ENCODE measurements at places on chromosomes 6 and 20.

DNA sequence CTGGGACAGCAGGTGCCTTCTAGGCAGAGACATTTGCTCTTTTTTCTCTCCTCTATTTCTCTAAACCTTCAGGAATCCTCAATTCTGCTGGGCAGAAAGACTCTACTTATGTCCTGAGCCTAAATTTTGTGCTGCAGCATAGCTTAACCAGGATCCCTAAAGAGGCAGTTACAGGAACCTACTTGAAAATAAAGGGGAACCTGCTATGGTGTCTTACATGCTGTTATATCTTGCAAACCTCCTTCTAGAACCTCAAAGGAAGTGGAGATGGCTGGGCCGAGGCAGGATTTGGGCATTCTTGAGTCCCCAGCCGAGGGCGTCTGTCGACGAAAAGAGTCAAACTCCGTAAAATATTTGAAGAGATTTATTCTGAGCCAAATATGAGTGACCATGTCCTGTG lies 17.1 kb upstream of the GMNN start:
- no peak for DNase-seq

DNA sequence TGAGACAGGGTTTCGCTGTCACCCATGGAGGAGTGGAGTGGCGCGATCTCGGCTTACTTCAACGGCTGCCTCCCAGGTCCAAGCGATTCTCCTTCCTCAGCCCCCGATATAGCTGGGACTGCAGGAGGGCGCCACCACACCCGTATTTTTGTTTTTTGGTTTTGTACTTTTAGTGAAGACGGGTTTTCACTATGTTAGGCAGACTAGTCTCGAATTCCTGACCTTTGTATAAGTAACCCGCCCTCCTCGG lies 115.4 kb upstream of the BTN3A2 start:
- no peak for DNase-seq

DNA sequence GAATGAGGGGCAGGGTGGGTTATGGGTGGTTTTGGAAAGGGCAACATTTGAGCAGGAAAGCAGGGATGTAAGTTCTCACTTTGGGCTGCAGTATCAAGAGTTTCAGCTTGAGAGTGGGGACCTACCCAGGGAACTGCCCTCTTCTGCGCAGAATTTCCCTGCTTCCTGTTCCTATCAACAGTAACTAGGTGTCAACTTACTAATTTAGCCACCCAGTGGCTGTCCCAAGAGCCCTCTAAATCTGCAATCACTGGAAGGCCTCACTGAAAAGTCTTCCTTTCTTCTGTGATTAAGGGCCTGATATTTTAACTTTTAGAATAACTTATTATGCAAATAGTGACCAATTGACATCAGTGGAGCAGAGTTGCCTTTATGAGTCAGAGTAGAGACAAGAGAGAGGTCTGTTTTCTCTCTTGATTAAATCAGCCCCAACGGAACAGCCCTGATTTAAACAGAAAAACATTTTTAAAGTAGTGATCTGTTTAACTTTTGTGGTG lies 118.2 kb upstream of the RIPOR2 start:
- peak; percentile 68 for DNase-seq

DNA sequence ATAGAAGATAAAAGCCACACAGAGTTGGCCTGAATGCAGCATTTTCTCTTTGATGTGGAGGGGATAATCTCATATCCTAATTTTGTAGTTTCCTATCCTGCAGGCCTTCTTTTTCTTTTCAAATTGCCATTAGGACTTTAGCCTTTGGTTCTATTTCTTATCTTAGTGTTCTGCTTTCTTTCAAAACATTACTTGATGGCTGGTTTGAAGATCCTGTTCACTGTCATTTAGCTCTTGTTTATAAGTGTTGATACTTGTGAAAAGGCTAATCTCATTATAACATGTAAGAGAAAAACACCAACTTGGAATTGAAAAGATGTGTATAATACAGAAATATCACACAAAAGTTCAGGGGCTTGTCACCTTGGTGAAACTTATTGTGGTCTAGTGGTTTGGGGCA lies 54.6 kb upstream of the PKIB start:
- DNase-seq = no peak

- DNase-seq = peak; percentile 20
These were observed 4.3 kb downstream of the REV3L start for GRCh38 chr6:111478749-111479148.

- no peak for DNase-seq
These were observed 192.9 kb downstream of the PLCB4 start for GRCh38 chr20:9261781-9262180.

DNA sequence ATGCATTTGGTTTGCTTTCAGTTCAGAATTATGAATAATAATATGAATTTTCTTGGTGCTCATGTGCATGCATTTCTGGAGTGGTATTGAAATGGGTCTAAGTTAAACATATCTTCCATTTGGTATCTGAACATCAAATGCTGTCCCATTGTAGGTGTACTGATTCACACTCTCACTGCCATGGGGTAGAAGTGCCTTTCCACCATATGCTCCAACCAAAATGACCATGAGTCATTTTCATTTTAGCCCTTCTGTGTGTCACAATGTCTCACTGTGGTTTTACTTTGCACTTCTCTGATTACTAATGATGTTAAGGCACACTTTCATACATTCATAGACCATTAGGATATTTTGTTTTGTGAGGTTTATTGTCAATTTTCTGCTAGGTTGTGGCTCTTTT lies 211.9 kb downstream of the HAO1 start:
- DNase-seq = no peak

GRCh38 chr6:165849534-165850430 lies 186.7 kb upstream of the PDE10A start:
- DNase-seq = no peak

DNA sequence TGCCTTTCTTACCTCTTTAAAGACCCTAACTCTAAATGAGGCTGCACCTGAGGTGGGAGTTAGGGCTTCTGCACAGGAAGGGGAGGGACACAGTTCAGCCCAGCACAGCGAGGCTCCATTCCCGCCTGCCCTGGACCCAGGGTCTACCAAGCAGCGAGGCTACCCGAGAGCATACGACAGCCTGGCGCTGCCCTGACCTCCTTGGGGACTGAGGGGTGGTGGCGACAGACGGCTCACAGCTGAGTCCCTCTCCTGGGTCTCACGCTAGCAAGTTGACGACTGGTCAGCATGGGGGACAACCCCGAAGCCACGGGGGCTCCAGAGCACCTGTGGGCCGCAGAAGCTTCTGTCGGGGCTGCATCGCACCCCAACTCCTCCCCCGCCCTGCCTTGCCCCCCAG lies 24.4 kb downstream of the SLC17A9 start:
- no peak for DNase-seq

GRCh38 chr6:27893836-27894807 lies 18.1 kb downstream of the OR2B2 start:
- peak; percentile 93 for DNase-seq

DNA sequence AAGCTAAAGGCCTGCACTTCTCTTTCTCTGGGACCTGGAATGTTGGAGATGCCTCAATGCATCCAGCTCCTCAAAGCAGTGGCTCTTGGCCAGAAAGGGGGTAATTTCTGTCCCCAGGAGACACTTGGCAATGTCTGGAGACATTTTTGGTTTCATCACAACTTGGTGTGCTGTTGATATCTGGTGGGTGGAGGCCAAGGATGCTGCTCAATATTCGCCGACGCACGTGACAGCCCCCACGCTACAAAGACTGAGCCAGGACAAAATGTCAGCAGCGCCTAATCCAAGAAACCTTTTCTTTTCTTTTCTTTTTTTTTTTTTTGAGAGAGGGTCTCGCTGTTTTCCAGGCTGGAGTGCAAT lies 79.8 kb downstream of the SULF2 start:
- no peak for DNase-seq

DNA sequence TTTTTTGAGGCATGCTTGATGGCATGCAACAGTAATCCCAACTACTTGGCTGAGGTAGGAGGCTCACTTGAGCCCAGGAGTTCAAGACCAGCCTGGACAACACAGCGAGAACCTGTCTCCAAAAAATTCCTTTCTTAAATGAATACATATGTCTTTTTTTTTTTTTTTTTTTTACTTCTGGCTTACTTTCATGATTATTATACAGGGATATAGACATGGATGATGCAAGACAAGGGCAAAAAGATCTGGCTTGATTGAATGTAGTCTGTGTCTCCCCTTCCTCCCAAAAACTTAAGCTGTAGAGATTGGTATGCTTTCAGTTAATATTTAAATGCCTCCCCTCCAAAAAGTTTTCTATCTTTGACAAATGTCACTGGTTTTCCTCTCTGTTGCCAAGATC lies 7.6 kb downstream of the SNX3 start:
- no peak for DNase-seq

DNA sequence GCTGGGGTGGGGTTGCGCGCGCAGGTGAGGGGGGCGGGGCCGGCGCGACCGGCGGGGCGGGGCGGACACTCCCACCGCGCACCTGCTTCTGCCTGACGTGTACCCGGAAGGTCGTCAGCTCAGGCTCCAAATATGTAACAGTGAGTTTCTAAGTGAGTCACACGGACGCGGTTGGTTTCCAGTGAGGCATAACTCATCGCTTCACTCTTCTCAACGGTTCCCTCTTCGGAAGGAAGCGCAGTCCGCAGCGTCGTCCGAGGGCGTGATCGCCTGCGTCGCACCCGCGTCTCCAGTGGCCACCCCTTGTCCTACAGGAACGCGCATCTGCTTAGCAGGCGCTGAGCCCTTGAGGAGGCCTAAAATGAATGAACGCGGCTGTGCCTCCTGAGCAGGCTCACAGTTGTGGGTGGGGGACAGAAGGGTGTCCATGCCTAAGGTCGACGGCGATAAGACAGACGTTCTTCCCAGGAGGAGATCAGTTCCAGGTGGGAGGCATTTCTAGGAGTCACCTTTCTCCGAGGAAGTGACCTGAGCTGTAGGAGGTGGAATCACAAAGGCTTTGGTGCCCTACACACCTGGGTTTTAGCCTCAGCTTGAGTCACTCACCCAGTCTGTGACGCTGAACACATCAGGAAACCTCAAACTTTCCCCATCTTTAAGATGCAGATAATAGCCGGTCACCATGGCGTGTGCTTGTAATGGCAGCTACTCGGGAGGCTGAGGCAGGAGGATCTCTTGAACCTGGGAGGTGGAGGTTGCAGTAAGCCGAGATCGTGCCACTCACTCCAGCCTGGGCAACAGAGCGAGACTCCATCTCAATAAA lies 50.9 kb upstream of the EZR start:
- peak; percentile 93 for DNase-seq

GRCh38 chr6:1379017-1379787 lies 10.2 kb upstream of the FOXF2 start:
- no peak for DNase-seq

DNA sequence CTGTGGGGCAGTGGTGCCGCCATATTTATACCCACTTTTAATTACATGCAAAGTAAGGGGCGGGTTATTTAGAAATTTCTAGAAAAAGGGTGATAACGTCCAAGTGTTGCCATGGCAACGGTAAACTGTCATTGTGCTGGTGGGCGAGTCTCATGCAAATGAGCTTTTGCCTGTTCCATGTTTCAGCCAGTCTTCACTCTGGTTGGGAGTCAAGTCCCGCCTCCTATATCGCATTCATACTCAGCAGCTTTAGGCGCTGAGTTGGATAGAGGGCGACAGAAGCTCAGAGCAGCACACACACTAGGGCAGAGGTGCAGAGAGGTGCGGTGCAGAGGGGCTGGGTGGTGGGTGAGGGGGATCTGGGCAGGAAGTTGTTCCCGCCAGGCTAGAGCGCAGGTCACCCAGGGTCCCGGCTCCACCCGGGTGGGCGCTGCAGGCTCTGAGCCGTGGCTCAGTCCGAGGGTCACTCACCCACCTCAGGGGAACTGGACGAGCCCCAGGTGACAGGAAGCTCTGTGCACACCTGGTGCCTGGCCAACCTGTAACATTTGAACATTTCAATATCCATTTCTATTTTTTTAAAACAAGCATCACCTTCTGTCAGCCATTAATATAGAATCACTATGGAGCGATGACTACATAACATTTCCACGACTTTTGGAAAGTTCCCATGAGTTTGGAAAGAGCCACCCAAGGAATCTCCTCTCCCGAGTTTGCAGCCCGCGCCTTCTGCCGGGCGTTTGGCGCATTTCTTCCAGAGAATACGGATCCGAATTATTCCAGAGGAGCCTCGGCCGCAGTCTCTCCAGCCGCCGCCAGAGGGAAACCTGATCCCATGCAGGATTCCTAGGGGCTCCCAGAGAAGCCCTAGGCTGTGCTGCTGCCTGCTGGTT lies 89.1 kb upstream of the PHACTR3 start:
- DNase-seq = peak; percentile 84
